A673 (cell line): ENCODE measurements at places on chromosomes 1 and 21.

DNA sequence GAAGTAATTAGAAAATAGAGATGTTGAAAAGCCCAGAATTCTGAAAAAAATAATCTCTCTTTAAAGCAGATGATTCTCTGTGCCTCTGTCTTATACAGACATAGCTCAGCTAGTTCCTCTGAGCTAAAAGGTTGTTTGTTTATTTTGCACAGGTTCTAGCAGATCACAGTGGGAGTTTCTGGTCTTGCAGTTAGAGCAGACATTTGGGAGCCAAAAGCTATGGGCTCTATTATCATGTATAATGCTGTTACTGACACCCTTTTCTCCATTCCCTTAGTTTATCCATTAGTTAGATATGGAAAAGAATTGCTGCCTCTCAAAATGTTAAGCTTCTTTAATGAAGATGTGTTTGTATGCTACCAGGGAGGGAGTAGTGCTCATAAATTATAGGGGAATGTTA lies 20.5 kb upstream of the CD55 start:
- no peak for DNase-seq
- no peaks in the 10 kb centered on the region for H3K4me1 ChIP-seq
- no peak overlapping the region for H3K4me3 ChIP-seq
- H3K36me3 ChIP-seq: no peaks in the 10 kb centered on the region

DNA sequence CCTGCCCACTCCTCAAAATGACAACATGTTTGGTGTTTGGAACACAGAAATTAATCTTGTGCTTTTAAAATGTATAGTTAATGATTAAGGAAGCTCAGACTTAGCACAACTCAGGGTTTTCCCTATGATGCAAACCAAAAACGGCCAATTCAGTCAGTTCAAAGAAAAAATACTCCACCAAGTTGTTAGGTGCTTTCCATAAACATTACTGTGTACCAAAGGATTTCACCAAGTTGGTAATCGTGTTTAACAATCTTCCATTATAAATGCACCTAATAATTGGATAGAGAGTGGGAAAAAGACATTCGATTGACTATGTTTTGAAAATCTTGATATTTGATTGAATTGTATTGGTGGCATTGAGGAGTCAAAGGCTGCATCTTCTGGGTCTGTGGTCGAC lies 33.3 kb upstream of the DUSP10 start:
- DNase-seq: no peak
- no peaks in the 10 kb centered on the region for H3K36me3 ChIP-seq
- H3K27ac ChIP-seq: no peak overlapping the region
- H3K4me1 ChIP-seq: no peaks in the 10 kb centered on the region
- H3K27me3 ChIP-seq: no peaks in the 10 kb centered on the region

GRCh38 chr1:29221296-29221695 lies 9.4 kb downstream of the MECR start:
- no peak for DNase-seq
- H3K27me3 ChIP-seq: no peaks in the 10 kb centered on the region
- H3K36me3 ChIP-seq: peaks cover 5% of the 10 kb centered on the region
- no peak overlapping the region for H3K4me3 ChIP-seq

GRCh38 chr1:6054596-6054995 lies 8.9 kb downstream of the KCNAB2 start:
- H3K36me3 ChIP-seq: no peaks in the 10 kb centered on the region
- H3K4me1 ChIP-seq: no peaks in the 10 kb centered on the region
- no peak overlapping the region for H3K27ac ChIP-seq
- H3K27me3 ChIP-seq: no peaks in the 10 kb centered on the region

DNA sequence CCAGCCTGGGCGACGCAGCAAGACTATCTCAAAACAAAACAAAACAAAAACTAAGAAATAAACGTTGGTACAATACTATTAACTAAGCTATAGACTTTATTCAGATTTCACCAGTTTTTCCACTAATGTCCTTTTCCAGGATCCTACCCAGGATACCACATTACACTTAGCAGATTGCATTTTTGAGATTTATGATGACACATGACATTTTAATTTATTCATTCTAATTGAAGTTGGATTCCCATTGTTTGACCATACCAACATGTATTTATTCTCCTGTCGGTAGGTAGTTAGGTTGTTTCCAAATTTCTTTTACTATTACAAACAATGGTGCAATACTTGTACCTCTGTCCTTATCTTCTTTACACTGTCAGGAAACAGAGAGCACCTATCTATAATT lies 6.8 kb upstream of the KLF17 start:
- H3K36me3 ChIP-seq: no peaks in the 10 kb centered on the region
- H3K4me1 ChIP-seq: no peaks in the 10 kb centered on the region
- H3K27me3 ChIP-seq: peaks cover under 1% of the 10 kb centered on the region
- no peak for DNase-seq

DNA sequence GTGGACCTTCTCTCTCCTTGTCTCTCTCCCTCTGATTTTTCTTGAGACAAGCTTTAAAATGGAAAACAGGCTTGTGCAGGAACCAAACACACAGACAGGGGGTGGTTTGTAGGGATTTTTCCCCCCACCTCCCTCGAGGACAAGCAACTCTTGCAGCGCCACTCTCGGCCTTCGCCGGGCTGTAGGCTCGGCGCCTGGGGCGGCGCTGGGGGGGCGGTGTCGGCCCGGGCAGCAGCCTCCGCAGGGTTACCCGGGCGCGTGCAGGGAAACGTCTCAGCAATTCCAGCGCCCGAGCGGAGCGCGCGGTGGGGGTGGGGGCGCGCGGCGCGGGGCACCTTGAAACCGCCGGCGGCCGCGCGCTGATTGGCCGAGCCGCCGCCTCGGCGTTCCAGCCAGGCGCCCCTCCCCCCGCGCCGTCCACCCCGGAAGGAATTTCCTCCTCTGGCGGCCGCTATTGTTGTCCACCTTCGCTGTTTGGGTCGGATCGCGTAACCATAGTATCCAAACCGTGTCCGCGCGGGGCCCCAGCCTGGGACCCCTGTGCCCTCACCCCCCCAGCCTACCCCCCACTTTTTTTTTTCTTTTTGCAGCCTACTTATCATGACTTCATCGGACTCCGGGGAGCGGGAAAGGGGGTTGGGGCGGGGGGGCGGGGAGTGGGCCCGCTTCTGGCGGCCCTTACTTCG lies 59.8 kb upstream of the ACOT11 start:
- H3K4me3 ChIP-seq: peak overlapping the region; percentile 65
- DNase-seq: peak; percentile 94
- H3K36me3 ChIP-seq: no peaks in the 10 kb centered on the region
- H3K27me3 ChIP-seq: no peaks in the 10 kb centered on the region

- no peaks in the 10 kb centered on the region for H3K4me1 ChIP-seq
- H3K4me3 ChIP-seq: no peak overlapping the region
- H3K27ac ChIP-seq: no peak overlapping the region
Observed at GRCh38 chr1:6110326-6110725, 64.6 kb downstream of the KCNAB2 start.

- no peak overlapping the region for H3K4me3 ChIP-seq
- peaks cover 9% of the 10 kb centered on the region for H3K27me3 ChIP-seq
- H3K27ac ChIP-seq: no peak overlapping the region
- no peaks in the 10 kb centered on the region for H3K4me1 ChIP-seq
Observed at GRCh38 chr1:160925652-160926244, 28.9 kb downstream of the ITLN2 start.

DNA sequence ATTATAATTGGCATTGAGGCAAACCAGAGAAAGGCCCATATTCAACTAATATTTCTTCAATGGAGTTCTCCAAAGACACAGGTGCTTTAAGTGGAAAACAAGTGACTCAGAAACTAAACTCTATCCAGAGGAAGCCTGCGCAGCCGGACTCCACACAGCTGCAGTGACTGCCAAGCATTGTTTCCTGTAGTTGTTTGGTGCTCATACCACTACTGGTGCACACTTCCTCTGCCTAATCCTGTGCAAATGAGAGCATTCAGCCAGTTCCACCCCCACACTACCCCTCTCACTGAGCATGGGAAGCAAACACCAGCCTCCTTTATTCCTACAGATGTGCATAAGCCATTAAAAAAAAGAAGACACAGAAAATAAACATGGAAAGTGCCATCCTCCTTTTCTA lies 102.9 kb downstream of the VAV3 start:
- H3K27ac ChIP-seq: no peak overlapping the region
- no peaks in the 10 kb centered on the region for H3K27me3 ChIP-seq
- H3K36me3 ChIP-seq: no peaks in the 10 kb centered on the region
- no peaks in the 10 kb centered on the region for H3K4me1 ChIP-seq

DNA sequence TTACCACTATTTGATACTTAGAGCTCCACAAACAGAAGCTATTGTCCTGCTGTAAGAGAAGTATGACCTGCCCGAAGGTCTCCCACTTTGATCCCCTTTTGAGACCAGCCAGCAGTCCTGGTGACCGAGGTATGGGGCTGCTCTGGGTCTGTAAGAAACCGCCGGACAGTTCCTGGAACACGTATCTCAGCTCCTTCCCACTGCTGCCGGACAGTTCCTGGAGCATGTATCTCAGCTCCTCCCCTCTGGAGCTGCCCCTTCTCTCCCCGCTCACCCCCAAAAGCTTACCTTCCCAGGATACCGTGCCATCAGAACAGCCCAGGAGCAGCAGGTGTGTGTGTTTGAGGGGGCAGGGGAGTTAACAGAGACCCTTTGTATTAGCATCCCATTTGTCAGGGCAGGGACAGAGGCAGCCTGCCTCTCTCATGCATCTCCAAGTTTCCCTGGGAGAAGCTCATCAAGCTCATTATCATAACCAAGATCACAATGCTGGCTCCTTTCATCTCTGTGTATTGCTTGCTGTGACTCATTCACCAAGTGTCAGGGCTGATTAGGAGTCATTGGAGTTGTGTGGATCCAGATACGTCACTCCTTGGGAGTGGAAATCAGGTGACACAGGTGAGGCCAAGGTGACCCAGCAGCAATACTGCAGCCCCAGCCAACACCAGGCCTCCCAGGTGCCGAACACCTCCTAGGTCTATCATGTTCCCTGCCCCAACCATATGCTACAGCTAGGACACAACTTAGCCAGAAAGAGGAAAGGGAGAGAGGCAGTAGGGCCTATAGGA lies 25.3 kb downstream of the OPTC start:
- H3K36me3 ChIP-seq: no peaks in the 10 kb centered on the region
- peaks cover 22% of the 10 kb centered on the region for H3K4me1 ChIP-seq
- DNase-seq: no peak
- no peaks in the 10 kb centered on the region for H3K27me3 ChIP-seq
- H3K27ac ChIP-seq: no peak overlapping the region
